ENCODE measurements at places on chromosomes 2 and 18. TPM values are rescaled to one million over a fixed set of nuclear protein-coding genes. Genes with fewer than 3 reads are reported as not detected.

LMAN1 gene
- total RNA-seq = 149 TPM

TRIM54 gene
- not detected for total RNA-seq

APLF gene
- total RNA-seq = 5.0 TPM

CTAGE1 gene
- 0.47 TPM for total RNA-seq

IL1A gene
- total RNA-seq = 2.3 TPM

TMEM178A gene
- total RNA-seq = 3.9 TPM

RAD51AP2 gene
- 0.24 TPM for total RNA-seq

PAX3 gene
- total RNA-seq = not detected

IL18R1 gene
- total RNA-seq = 25.5 TPM

Data from hepatocyte (in vitro differentiated cells).